Right lung (tissue), 10 donors: ENCODE measurements at places on chromosomes 4 and X.

DNA sequence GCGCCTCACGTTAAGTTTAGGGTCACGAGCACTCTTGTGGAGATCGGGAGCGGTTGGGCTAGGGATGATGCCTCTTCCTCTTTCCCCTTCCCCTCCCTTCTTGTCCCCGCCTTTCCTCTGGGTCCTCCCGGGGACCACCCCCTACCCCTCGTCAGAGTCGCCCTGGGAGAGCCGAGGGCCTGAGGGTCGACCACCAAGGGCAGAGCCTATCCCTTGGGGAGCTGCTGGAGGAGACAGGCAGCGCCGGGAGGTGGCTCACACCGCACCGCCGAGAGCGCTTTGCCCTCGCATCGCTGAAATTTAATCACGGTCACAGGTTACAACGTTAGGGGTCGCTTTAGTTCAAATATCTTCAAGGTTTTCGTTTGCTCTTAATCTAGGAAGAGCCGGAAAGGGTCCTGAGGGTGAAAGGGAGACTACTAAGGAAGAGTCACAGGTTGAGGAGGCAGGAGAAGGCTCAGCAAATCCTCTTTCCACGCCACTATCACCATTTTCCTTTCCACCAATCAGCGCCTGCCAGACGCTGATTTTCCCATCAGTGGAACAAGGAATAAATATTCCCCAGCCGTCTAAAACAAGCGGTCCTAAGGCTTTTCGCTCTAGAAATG is 528 bp upstream of the SNCA start:
- no peak for DNase-seq

DNA sequence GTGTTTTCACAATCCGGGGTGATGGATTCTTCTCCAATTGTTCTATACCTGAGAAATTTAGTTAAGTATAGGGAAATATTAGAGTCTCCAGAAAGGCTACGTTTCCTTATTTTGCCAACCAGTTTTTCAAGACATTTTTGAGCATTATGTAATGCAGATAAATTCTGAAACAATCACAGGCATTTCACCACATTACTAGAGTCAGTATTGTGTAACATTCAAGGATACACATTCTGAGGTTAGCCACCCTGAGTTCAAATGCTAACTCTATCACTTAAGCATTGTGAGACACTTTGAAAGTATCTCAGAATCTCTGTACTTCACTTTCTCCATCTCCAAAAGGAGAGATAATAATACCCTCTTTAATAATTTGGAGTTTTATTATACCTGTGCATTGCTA is 10.6 kb downstream of the SULT1B1 start:
- no peak for DNase-seq

DNA sequence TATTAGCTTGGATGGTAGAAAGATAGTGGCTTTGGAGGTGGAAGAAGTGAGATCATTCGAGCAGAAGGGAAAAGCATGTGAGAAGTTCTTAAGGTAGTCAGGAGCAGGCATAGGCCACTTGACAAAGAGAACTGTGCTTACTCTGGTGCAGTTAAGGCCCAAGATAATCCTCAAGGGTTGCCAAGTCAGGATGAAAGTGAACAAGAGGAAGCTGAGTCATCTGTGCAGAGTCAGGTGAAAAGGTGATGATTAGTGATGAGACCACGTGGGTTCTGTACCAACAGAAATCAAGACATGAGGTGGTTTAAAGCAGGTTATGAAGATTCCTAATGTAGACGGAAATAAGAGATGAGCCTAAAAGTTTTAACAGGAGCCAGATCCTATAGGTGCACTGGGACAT is 369.8 kb downstream of the DTHD1 start:
- no peak for DNase-seq

DNA sequence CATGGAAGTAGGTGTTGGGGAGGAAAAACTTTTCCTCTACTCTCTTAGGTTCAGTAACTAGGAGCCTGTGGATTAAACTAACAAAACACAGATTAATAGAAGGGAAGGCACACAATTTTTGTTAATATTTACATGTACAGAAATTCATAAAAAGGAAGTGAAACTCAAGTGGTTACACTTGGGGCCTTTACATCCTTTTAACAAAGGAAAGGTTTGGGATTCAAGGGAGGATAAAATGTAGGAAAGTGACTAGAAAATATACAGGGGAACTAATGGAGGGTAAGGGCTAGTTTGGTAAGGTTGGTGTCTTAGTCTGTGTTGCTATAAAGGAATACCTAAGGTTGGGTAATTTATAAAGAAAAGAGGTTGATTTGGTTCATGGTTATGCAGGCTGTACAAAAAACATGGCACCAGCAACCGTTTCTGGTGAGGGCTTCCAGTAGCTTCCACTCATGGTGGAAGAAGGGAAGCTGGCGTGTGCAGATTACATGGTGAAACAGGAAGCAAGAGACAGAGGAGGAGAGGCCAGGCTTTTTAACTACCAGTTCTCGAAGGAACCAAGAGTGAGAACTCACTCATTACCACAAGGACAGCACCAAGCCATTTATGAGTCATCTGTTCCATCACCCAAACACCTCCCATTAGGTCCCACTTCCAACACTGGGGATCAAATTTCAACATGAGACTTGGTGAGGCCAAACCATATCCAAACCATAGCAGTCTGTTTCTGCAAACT is 124.4 kb downstream of the CHRDL1 start:
- no peak for DNase-seq

DNA sequence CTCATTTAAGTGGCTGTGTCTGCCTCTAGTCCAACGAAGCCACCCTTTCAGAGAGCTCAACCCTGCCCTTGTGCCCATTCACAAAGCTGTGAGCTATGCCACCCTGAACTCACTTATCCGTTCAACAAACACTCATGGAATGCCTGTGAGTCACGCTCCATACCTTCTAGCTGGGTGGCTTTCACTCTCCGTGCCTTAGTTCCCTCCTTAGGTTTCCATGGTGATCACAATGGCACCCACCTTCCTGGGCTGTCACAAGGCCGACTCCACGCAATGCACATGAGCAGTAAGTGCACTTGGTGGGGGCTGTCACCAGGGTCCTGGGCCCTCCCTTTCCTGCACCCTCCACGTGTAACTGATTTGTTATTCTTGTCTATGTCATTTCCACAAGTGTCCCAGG is 37.2 kb upstream of the PPP2R2C start:
- no peak for DNase-seq

DNA sequence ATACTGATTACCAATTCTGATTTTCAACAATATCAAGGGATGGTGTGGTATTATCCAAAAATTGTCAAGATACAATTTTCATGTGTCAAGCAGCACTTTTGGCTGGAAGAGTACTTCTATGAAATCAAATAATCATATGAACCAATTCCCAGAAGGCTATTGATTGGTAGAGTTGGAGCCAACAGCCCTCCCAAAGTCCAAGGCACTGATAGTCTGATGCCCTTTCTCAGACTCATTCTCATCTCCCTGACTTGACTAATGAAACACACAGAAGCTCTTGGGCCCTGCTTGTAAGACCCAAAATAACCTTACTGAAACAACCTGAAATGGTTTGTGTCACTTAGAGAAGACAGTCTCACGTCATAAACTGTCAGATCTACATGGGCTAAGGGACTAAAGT is 48.9 kb downstream of the ATP11C start:
- no peak for DNase-seq

GRCh38 chr4:71262161-71262560 is 76.7 kb upstream of the SLC4A4 start:
- DNase-seq, result no peak

- no peak for DNase-seq
Measured at GRCh38 chrX:2723286-2723879, 28.5 kb upstream of the XG start.

- no peak for DNase-seq
Measured at GRCh38 chr4:148238811-148239493, 203.3 kb downstream of the NR3C2 start.

DNA sequence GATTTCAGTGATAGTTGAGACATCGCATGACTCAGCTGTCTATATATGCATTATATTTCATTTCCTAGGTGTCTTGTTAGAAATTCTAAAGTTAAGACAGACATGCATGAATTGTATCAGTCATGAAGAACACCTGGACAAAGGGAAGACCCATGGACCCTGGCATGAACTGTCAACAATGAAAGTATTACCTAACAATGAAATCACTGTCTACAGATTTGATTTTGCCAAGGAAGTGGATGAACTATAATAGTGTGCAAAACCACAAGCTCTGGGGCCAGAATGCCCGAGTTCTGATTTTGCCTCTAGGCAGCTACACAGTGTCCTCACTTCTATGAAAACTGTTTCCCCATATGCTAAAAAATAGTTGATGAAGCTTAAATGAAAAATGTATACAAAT is 386.1 kb downstream of the NLGN4X start:
- DNase-seq, result no peak

- no peak for DNase-seq
Measured at GRCh38 chrX:102765217-102765616, 44.7 kb downstream of the GPRASP3 start.

GRCh38 chrX:22345884-22346283 is 73.2 kb downstream of the CBLL2 start:
- DNase-seq, result no peak

DNA sequence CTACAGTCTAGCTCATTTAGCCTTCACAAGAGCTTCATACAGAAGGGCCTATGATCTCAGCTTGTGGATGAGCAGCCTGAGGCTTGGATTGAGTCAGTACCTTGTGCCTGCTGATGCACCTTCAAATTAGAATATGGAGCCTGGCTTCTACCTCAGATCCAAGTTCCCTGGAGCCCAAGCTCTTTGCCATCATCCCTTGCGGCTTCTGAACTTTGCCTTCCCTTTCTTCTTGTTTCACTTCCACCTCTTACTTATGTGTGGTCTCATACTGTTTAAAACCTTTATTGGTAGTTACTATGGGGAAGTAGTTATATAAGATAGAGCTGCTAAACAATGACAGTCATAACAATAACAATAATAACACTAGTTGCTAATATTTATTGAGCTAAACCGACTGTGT is 84.3 kb upstream of the AFF2 start:
- DNase-seq, result no peak

GRCh38 chr4:87559090-87559837 is 30.1 kb upstream of the SPARCL1 start:
- no peak for DNase-seq

- no peak for DNase-seq
Measured at GRCh38 chr4:61447918-61448317, 247.8 kb downstream of the ADGRL3 start.

GRCh38 chr4:43560047-43560446 is 667.5 kb downstream of the GRXCR1 start:
- DNase-seq, result no peak

DNA sequence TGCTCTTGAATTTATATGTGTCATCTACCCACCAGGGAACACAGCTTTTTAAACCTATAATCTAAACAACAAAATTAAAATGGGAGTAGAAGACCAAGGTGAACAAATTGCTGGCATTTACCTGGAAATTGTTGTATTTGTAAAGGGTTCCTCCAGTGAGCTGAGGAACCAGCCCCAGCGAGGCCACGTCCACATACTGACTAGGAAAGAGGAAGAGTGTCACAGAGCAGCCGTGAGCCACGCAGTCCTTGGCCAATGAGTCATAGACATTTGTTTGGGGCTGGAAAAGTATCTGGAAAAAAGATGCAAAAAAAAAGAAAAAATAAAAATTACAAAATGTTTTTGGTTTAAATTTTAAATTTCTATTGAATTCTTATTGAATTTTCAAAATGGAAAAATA is 58.7 kb downstream of the METTL14 start:
- no peak for DNase-seq

- DNase-seq, result no peak
Measured at GRCh38 chr4:176064539-176064938, 1.1 kb upstream of the WDR17 start.

GRCh38 chrX:115350711-115351381 is 61.3 kb downstream of the LUZP4 start:
- no peak for DNase-seq

DNA sequence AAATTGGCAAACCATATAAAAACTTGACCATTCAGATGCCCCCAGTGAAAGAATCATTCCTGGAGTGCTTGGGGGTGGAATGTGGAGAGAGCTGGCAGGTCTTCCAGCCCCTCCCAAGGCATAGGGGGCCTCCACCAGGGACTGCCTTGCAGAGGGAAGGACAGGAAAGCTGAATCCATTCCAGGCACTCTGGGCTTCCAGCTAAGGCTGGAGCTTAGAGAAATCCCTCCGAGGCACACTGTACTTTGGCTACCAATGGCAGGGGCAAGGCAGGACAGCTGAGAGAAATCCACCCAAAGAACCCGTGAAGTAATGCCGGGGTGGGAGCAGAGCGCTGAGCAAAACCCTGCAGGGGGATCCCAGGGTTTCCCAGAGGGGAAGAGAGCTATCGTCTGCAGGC is 4.0 kb downstream of the CENPU start:
- no peak for DNase-seq
